Mucosa of gallbladder (tissue), 1 donor: ENCODE measurements at places on chromosomes 13 and 19.

GRCh38 chr19:33273881-33274662 lies 28.3 kb downstream of the CEBPA start:
- peak; percentile 75 for DNase-seq

- no peak for DNase-seq
Observed at GRCh38 chr19:29855087-29855486, 43.3 kb downstream of the CCNE1 start.

GRCh38 chr19:4140237-4140711 lies 13.2 kb upstream of the CREB3L3 start:
- no peak for DNase-seq

GRCh38 chr19:48473161-48473966 lies 4.2 kb downstream of the CYTH2 start:
- no peak for DNase-seq

DNA sequence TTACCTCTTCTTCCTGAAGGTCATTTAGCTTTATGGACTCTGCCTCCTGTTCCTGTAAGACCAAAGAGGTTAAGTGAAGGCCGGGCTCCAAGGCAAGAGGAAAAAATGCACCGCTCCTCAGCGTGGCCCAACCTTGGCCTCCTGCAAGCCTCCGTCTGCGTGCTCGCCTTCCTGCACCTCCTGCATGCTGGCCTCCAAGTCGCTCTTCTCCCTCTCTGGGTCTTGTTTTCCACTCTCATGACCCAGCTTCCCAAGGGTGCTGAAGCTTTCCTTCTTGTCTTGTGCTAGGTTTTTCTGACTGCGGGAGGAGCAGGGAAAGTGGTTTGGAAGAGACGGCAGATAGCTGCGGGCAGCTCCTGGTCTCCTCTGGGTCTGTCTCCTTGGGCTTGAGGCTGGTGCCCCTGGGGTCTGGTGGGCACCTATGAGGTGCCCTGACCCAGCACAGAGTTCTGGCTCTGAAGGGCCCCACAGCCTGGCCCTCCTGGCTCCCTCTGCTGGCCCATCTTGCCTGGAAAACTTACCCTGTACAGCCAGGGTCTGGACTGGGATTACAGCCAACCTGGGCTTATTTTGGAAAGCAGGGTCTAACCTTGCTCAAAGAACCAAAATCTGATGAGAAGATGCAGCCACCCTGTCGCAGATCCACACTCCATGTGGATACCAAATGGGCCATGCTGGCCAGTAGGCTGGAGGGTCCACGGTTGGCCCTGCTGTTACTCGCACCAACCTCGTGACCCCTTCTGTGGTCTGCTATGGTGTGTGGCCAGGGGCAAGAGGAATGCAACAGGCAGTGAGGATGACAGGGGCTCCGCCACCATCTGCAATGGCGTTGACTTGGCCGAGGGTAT lies 5.2 kb downstream of the C13orf46 start:
- DNase-seq, result no peak

DNA sequence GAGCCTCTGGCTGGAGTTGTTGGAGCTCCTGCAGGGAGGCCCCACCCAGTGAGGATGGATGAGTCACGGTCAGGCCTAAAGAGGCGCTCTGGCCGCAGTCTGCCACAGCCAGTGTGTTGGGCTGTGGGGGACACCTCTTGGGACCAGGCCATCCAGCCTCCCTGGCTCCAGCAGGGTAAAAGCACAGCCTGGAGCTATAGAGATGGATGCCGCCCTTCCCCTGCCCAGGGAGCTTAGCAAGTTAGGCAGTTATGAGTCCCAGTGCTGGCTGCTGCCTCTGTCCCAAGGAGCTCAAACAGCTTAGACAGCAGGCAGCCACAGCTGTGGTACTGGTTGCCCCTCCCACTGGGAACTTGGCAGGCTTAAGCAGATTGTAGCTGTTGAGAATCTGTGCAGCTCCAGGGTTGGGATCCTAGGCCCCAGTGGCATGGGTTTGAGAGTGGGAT lies 100.9 kb downstream of the NDFIP2 start:
- DNase-seq, result no peak

- DNase-seq, result no peak
Observed at GRCh38 chr13:44075113-44075512, 195.4 kb downstream of the LACC1 start.

DNA sequence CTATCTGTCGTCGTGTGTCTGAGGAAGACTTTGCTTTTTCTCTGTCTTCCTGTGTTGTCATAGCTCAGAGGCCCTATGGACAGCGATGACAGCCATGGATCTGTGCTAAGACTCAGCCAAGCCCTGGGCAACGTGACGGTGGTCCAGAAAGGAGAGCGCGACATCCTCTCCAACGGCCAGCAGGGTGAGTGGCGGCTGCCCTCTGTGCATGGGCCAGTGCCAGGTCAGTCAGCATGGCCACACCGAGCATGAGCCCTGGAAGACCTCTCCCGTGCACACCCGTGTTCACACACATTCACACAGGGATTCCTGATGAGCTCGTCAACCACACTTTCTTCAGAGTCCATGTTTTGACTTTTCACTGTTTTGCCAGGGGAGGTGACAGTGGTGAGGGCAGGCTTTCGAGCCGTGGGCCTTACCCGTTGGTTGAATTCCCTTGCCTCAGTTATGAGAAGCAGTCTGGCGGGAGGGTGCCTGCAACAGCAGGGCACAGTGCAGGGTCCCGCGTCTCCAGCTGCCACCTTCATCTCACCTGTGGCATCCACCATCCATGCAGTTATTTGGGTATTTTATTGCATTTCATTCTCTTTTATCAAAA lies 20.2 kb downstream of the NAXD start:
- DNase-seq, result no peak

DNA sequence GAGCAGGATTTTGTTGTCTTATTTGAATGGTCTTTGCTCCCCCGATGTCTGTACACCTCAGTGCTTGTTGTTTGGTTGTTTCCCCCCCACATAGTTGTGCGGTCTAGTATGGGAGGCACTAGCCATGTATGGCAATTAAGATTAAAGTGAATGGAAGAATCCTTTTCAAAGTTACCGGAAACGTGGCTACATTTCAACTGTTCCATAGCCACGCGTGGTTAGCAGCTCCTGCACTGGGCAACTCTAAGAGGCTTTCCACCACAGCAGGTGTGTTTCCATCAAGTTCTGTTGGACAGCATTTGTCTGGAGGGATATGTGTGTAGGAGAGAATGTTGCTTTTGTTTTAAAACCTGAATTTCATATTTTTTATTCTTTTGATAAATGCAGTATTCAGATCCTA lies 247.3 kb downstream of the GGACT start:
- no peak for DNase-seq

DNA sequence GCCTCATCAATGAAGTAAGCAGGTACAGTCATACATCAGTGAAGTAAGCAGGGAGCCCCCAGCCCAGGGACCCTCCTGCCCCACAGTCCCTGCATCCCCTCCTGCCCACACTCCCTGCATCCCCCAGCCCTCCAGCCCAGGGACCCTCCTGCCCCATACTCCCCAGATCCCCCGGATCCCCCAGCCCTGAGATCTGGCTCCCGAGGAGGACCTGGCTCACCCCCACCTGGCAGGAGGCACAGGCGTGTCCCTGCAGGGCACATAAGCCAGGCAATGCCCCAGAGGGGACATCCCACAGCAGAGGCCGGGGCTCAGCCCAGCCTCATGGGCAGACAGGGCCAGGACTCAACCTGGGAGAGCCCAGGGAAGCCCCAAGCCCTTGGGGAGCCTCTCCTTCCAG lies 53.6 kb upstream of the TPM4 start:
- DNase-seq, result no peak

- DNase-seq, result no peak
Observed at GRCh38 chr13:32610538-32610937, 24.3 kb downstream of the PDS5B start.

DNA sequence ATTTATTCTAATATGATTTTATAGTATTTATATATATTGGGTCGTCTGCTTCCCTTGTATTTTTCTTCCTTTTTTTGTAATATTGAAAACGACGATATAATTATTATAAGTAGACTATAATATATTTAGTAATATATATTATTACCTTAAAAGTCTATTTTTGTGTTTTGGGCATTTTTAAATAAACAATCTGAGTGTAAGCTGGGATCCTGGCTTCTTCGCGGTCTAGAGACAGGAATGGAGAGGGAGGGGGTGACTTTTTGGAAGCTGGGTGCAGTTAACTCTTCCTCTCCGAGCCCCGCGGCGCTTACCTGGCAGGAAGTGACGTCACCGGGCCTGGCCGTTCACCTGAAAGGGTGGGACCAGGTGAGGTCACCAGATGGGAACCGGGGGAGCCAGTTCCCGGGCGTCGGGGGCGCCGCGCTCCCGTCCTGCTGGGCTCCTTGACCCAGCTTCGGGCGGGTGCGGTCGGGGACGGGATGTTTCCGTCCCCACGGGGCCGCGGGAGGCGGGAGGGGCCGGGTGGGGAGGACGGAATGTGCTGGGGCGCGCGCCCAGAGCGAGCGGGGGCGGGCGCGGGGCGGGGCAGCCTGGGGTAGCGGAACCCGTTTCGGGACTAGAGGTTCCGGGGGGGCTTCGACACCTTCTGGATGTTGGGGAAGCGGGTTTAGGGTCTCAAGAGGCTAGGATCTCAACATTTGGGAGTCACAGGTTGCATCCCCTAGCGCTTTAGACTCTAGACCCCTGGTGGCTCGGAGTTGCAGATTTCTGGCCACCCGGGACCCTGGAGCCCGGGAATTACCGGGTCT lies 2.8 kb downstream of the ZFP36 start:
- DNase-seq, result peak; percentile 95

- no peak for DNase-seq
Observed at GRCh38 chr13:50282016-50282415, 266.8 kb downstream of the KCNRG start.

DNA sequence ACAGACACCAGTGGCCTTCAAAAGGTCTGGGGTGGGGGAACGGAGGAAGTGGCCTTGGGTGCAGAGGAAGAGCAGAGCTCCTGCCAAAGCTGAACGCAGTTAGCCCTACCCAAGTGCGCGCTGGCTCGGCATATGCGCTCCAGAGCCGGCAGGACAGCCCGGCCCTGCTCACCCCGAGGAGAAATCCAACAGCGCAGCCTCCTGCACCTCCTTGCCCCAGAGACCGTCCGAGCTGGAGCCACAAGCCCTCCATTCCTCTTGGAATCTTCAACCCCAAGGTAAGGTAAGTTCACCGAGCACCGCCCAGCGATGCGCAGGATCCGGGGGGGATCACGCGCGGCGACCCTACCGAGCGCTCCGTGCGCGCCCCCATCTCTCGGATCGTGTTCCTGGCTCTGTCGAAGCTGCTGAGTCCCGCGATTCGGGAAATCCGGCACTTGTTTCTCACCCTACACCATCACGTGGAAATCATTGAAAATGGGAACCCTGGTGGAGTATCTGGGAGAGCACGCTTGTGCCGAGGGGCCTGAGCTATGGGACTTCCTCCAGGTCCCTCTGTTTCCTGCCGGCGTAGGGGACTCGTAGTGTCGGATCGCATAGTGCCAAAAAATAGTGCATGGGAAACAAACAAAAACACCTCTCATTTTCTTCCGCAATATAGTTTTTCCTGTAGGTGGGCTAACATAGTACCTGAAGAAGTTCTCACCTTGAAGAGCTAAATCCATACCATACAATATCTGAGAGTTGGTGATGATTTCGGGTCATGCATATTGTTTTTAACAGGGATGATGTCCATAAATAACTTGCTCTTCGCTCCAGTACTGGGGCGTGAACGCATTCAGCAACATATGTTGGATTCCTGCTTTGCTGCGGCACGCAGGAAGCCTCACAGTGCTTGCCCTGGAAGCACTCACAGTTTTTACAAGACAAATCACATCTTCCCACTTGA lies 9.3 kb downstream of the PDX1 start:
- DNase-seq, result no peak

DNA sequence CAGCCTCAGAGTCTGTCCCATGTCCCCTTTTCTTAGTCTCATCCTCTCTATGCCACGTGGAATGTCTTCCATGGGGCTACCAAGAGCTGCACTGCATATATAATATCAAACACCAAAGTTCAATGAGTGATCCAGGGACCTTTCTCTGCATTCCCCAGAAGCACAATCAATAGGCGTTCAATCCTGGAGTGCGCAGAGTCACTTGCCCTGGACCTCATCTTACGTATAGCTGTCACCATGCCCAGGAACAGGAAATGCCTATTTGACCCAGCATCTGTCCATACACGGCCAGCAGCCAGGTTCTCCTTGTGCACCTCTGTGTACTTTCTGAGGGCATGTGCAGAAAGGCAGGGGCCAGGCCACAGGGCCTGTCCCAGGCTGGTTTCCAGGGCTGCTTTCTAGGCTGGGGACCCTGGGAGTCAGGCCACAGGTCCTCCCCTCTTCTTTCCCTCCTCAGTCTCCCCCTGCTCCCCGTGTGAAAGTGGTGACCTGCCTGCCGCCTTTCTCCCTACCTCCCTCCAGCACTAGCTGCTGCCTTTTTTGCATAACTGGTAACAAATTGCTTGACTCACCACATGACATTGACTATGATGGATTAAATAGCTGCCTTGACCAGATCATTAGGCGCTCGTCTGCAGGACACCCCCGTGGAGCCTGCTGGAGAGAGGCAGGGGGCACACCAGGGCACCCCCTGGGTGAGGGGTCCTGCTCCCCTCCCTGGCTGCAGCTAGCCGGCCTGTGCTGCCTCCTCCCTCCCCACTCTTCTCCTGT lies 222.0 kb downstream of the ZNF536 start:
- no peak for DNase-seq

DNA sequence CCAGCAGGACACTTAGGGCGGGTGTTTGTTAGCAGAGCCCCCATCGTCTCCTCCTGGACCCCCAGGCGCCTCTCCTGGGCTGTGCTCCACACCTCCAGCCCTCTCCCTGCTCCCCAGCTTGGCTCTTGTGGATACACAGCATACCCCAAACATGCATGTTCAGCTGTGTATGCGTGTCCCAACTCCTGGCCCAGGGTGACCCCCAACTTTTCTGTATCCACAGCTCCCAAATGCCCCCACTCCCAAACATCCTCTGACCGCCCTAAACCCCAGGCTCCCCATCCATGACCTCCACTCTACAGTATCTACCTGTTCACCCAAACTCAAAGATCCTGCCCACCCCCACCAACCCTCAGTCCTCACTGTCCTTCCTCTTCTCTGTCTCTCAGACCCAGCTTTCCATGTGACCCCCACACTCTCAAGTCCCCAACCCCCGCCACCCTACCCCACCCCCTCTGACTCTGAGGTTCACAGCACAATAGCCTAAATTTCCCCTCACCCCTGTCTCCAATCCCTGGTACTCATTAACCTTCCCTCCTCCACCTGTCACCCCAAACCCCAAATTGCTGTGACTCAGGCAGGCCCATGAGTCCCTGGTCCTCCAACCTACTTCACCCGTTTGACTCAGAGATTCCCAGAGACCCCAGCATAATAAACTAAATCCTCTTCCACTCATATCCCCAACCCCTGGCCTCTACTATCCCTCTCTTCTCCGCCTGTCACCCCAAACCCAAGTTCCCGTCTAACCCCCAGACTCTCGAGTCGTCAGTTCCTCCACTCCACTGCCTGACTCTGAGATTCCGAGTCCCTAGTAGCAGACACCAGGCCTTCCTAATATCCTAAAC lies 968 bp downstream of the UBE2M start:
- DNase-seq, result no peak

- no peak for DNase-seq
Observed at GRCh38 chr13:25110956-25111584, 15.1 kb downstream of the PABPC3 start.

- no peak for DNase-seq
Observed at GRCh38 chr19:33660410-33661124, 38.8 kb downstream of the CHST8 start.
